ENCODE measurements at places on chromosomes 7 and 10.
A peak's percentile ranks its signal among the peaks of the same experiment; 100 is the strongest.

GRCh38 chr7:21868576-21868850, 77.2 kb downstream of the CDCA7L start:
- no peak for DNase-seq

GRCh38 chr7:144437370-144438191, 34.1 kb upstream of the NOBOX start:
- peak; percentile 66 for DNase-seq

DNA sequence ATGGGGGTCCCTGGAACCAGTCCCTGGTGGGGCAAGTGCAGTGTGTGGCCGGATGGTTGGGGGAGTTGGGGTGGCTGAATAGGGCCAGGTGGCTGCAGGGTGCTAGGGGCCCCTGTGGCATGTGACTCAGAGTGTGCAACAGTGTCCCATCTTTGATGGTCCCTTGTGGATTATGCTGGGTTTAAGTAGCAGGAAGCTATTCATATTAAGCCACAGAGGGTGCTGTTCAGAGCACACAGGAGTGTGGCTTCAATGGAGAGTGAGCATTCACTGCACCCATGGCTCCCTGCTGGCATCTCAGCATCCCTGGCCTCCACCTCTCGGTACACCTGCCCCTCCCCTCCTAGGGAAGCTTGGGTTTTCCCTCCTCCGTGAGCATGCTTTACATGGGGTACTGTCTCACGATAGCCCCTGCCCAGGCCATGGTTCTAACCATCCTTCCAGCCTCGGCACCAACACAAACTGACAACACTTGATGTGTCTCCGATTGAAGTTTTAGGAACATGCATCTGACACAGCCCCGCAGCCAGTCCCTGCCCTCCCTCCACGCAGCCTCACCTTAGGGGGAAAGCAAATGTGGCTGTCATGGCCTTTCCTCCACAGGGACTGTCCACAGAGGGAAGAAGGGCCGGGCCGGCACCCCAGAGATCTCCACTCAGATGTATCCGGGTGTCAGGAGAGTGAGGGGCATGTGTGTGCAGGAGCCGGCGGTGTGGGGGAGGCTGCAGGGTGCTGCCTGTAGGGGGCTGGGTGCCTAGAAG, 30.4 kb upstream of the PPIF start:
- DNase-seq = no peak

DNA sequence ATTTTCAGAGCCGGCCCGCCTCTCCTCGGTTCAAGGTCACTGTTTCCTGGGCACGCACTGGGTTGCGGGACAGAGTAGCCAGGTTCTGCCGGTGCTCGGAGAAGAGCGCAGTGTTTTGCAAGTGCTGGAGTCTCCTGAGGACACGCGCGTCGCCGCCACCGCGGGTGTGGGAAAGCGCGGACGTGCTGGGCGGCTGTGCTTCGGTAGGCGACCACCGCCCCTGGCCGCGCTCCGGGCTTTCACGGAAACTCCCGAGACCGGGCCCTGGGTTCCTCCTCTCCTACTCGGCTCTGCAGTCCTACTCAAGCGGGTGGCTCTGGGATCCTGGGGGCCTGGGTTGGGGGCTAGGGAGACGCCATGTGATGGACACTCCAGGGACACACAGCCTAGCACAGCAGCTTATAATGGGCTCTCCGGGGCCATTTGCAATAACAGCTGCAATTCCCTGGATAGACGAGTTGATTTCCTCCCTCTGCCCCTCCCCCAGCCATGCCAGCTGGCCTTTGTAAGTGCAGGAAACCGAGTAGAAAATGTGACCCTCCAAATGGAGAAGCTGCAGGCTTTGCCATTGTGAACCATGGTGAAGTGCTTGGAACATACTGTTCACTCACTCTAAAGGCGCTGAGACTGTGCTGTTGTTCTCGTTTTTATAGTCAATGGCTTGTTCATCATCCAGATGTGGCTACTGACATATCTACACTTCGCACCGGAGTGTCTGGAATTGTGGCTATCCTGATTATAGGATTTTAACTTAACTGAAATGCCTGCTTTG, 2.1 kb downstream of the FRAT1 start:
- DNase-seq = peak; percentile 83

- no peak for DNase-seq
Measured at GRCh38 chr10:77932016-77932715, 5.6 kb upstream of the DLG5 start.

GRCh38 chr10:75431180-75432111, at the start of gene LRMDA:
Gene LRMDA (plus strand): TSS chr10:75431624.
- DNase-seq = no peak

GRCh38 chr7:66634816-66635215, 6.1 kb downstream of the KCTD7 start:
- DNase-seq = no peak

DNA sequence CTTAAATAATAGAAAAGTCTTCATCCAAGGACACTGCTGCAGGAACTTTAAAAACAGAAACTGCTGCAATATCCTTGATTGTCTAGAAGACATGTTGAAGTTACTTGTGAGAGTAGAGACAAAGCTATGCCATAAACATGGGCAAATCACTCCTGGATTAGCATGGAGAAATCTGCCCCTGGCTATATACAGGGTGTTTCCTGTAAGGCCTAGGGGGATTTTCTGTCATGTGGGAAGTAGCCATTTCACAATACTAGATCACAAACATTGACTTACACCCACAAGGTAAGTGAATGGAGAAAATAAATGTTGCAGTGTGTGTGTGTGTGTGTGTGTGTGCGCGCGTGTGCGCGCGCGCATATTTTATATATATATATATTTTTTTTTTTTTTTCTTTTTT, 35.2 kb upstream of the PDK4 start:
- no peak for DNase-seq

DNA sequence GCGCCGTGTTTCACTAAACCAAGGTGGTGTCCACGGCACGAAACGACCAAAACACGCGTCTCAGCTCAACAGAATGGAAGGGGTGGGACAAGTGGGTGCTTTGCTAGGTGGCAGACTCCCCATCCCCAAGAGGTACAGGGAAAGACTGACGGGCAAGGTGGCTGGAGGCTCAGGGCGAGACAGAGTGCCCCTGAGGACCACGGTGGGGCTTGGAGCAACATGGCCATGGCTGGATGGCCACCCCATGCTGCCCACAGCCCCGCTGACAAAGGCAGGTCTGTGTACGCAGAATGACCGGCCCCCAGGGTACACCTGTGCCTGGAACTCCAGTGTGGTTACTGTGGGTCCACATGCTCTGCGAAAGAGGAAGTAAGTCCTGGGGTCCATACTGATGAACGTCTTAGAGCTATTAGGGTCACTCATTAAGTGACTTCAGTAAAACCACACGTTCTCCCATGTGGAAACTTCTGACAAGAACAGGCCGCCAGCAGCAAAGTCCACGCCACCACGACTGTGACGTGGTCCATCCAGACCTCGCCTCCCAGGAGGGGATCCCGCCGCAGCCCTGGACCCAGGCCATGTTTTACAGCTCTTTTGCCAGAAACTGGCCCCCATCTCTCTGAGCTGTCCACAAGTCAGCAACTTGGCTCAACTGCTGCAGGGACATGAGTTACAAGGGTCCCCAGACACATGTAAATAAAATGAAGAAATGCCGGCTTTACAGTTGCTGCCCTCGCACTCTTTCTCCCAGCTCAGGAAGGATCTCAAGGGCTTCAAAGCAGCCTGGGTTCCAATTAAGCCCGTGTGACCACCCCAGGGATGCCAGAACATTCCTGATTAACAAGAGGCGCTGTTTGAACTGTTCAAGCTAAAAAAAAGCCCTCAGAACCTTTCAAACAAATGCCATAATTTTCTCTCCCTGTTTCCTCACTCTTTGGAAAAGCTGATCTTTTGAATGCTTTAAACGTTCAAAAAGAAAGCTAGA, 66.8 kb downstream of the MAD1L1 start:
- DNase-seq = no peak

- DNase-seq = no peak
Measured at GRCh38 chr10:3972460-3973301, 187.7 kb upstream of the KLF6 start.

DNA sequence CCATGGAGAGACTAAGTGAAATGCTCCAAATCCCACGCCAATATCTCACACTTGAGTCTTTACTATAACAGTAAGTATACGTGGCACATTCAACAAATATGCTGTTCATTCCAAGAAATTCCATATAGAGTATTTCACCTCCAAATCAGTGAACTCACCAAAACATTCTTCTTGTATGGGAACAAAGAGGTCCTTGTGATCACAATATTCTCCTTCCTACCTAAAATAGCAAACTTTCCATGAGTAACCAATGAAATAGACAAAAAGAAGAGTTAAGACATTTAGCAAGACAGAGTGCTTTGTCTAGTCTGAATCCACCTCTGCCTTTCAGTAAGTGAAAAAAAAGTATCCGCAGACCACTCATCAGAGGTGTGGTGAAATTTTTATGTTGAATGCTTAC, 77.3 kb upstream of the NXPH1 start:
- DNase-seq = no peak

GRCh38 chr10:91987397-91988037, 63.9 kb downstream of the BTAF1 start:
- no peak for DNase-seq

- DNase-seq = no peak
Measured at GRCh38 chr10:101014966-101015581, 15.5 kb downstream of the LZTS2 start.

DNA sequence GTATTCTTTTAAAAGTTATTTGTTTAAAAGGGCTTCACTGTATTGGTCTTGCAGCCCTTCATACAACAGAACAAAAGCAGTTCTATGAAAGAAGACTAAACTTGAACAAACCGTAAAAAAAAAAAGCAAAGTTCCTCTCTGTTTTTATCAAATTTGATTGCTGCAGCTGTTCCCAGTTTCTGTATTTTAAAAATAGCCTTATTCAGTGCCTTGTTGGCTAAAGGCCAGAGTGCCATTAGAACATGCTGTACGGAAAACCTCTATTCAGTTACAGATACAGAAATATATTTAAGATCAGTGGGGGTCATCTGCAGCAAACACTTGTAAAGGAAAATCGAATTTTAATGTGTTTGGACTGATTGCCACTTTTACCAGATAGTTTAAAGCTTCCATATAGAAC, 207.8 kb upstream of the ETV1 start:
- peak; percentile 25 for DNase-seq

GRCh38 chr10:72509941-72510340, 115.9 kb downstream of the MICU1 start:
- DNase-seq = no peak

DNA sequence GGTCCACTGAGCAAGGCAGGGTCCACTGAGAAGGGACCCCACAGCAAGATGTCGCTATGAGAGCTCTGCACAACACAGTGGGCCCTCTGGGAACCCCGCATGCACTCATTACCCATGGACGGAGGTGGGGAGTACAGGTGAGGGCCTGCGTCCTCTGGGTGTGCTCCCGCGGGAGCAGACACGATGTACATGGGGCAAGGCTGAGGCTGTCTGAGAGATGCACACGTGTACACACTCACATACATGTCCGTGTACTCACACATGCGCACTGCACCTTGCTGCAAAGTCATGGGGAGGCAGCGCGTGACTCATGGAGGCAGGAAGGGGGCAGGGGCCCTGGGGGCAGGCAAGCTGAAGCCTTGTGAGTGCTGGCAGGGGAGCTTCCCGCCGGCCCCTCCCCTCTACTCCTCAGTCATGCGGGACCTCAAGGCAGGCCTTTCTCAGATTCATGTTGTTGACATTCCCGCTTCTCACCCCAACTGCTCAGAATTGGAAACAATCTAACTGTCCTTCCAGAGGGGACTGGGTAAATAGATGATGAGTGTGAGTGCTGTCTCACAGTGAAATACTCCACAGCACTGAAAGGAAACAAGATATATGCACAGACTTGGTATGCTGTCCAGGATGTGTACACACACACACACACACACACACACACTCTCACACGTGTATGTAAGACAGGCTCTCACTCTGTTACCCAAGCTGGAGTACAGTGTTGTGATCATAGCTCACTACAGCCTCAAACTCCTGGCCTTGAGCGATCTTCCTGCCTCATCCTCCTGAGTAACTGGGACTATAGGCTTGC, 40.0 kb downstream of the GOLGA7B start:
- no peak for DNase-seq

- no peak for DNase-seq
Measured at GRCh38 chr7:131454498-131454897, 101.9 kb downstream of the PODXL start.

GRCh38 chr7:3533040-3533439, 232.0 kb downstream of the SDK1 start:
- DNase-seq = no peak

DNA sequence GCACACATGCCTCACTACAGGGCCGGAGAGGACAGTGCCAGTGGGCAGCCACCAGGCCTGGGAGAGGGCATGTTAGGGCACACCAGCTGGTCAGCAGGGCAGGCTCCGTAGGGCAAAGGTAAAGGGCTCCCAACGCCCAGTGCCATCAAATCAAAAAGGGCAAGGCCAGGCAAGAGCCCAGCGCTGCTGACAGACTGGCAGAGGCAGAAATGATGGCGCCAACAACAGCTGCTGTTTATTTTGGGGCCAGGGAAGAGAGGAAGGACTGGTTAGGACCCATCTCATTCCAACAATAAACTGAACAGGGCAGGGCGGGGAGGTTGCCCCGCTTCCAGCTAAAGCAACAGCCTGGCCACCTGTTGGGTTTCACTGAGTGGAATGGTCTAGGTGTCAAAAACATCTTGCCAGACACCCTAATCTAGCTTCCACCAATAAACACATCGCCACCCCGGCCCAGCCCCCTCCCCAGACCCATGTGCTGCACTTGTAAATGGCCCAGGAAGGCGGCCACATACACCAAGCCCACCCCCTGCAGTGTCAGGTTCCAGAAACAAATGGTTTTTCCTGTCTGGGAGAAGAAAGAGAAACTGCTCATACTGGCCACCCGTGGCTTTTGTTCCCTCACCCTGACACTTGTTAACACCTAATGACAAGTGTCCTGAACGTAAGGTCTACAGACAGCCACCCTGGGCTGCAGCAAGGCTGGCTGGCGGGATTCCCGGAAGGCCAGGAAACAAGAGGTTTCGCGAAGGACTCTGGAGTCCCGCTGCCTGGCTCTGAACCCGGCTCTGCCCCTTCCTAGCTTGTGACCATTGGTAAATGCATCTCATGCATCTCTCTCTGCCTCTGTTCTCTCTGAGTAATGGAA, 15.3 kb downstream of the SH3PXD2A start:
- DNase-seq = peak; percentile 61

DNA sequence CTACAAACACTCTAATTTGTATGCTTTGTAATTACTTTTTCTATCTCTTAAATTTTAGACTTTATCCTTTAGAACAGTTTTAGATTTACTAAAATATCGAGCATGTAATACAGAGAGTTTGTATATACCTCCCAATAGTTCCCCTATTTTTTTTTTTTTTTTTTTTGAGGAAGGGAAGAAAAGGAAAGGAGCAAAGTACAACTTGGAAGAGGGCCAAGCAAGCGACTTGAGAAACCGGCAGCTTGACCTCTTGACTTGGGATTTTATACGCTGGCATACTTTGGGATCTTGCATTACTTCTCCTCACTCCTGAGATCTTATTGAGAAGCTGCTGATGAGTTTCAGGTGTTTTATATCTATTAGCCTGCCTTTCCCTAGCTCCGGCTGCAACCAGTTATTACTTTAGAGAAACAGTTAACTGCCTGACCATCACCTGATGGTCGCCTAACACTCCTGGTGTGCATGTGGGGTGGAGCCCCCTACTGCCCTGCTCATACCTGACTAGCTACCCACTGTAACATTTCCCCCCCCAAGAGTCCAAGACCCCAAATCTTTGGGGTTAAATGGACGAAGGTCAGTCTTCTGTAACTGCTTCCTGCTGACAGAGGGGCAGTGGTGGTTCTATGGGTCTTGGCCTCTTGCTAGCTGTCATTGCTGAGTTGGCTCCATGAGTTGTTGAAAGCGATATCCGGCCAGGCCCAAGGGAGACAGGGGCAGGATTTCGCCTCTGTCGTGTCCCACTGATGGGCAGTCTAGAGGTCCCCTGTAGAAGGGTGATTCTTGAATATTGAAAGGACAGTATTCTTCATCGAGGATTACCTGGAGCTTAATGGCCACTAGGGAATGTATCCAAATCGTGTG, 28.5 kb downstream of the MKLN1 start:
- peak; percentile 30 for DNase-seq

Measured in pons (tissue), 1 donor.